ENCODE measurements at places on chromosomes 12 and 14. TPM values are rescaled to one million over a fixed set of nuclear protein-coding genes. Genes with fewer than 3 reads are reported as not detected.

The CLEC4C gene
- not detected for total RNA-seq

The FKBP11 gene
- total RNA-seq: 40.3 TPM

The ANKRD9 gene
- 23.2 TPM for total RNA-seq

The COX8C gene
- not detected for total RNA-seq

The LRR1 gene
- 28.8 TPM for total RNA-seq

The REP15 gene
- total RNA-seq: 0.89 TPM

The TTC6 gene
- total RNA-seq: under 0.01 TPM

The METAP2 gene
- 60.7 TPM for total RNA-seq

The SLCO1A2 gene
- total RNA-seq: not detected

The FGF6 gene
- total RNA-seq: not detected

The PLA2G1B gene
- total RNA-seq: not detected

The RTL1 gene
- total RNA-seq: not detected

The PLEKHG3 gene
- 9.1 TPM for total RNA-seq

The CMTM5 gene
- total RNA-seq: 0.89 TPM

The SLC25A47 gene
- total RNA-seq: not detected

The CLEC1B gene
- total RNA-seq: not detected
